Activated naive CD8-positive, alpha-beta T cell treated with anti-CD3 and anti-CD28 coated beads for 36 hours (primary cell): ENCODE measurements at places on chromosomes 4 and X.
A peak's percentile ranks its signal among the peaks of the same experiment; 100 is the strongest.

GRCh38 chrX:53094582-53094905 lies 602 bp downstream of the KANTR start:
- H3K27ac ChIP-seq, result peak overlapping the region; percentile 86
- H3K4me3 ChIP-seq, result peak overlapping the region; percentile 91
- peaks cover 16% of the 10 kb centered on the region for H3K4me1 ChIP-seq
- DNase-seq, result no peak

- no peak overlapping the region for H3K4me3 ChIP-seq
- peaks cover 22% of the 10 kb centered on the region for H3K4me1 ChIP-seq
- DNase-seq, result peak; percentile 26
Measured at GRCh38 chrX:40473460-40474204, 107.1 kb upstream of the ATP6AP2 start.

GRCh38 chrX:146189371-146189770 lies 371.7 kb downstream of the SLITRK2 start:
- DNase-seq, result no peak
- no peaks in the 10 kb centered on the region for H3K4me1 ChIP-seq
- no peak overlapping the region for H3K27ac ChIP-seq
- H3K36me3 ChIP-seq, result no peaks in the 10 kb centered on the region
- H3K27me3 ChIP-seq, result no peaks in the 10 kb centered on the region

- no peak overlapping the region for H3K4me3 ChIP-seq
- H3K4me1 ChIP-seq, result no peaks in the 10 kb centered on the region
- DNase-seq, result no peak
- H3K27me3 ChIP-seq, result peaks cover 6% of the 10 kb centered on the region
- H3K27ac ChIP-seq, result no peak overlapping the region
- peaks cover 2% of the 10 kb centered on the region for H3K36me3 ChIP-seq
Measured at GRCh38 chrX:86121916-86122315, 26.3 kb upstream of the DACH2 start.

DNA sequence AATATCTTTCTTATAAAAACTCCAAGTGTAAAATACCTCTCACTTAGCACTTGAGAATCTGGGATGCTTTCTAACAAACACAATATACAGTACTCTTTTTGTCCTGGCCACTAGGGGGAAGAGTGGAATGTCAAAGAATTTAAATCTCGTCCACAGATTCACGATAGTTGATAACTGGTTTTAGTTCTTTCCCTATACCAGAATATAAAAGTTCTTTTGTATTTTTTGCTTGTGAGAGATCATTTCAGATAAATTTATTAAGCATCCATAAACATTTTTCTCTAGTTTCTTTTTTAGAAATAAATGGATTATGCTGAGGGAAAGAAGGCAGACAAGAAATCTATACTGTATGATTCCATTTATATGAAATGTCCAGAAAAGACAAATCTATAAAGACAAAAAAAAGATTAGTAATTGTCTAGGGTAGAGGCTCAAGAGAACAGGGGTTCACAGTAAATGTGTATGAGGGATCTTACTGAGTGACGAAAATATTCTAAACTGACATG lies 50.4 kb downstream of the MGARP start:
- H3K27me3 ChIP-seq, result no peaks in the 10 kb centered on the region
- H3K36me3 ChIP-seq, result no peaks in the 10 kb centered on the region
- H3K4me1 ChIP-seq, result no peaks in the 10 kb centered on the region
- no peak overlapping the region for H3K27ac ChIP-seq
- H3K4me3 ChIP-seq, result no peak overlapping the region

GRCh38 chr4:40910706-40911105 lies 161.0 kb downstream of the NSUN7 start:
- no peak overlapping the region for H3K4me3 ChIP-seq
- H3K4me1 ChIP-seq, result peaks cover 26% of the 10 kb centered on the region
- no peaks in the 10 kb centered on the region for H3K27me3 ChIP-seq
- peaks cover 12% of the 10 kb centered on the region for H3K36me3 ChIP-seq
- peak overlapping the region; percentile 92 for H3K27ac ChIP-seq

DNA sequence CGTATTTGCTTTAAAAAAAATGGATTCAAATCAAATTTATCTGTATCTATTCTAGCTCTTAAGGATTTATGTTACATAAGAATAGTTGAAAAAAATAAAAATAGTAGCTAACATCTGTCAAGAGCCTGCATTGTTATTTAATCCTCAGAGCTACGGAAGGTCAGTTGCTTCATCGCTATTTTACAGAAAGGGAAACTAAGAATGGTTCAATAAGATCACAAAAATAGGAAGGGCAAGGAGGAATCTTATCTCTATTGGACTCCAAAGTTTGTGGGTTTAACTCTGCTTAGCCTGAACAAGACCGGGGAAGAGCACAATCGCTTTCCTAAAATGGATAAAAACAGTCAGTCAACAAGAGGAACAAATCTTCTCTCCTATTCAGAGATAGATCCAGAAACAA lies 270.2 kb upstream of the SMIM31 start:
- no peaks in the 10 kb centered on the region for H3K36me3 ChIP-seq
- no peak overlapping the region for H3K4me3 ChIP-seq
- no peak overlapping the region for H3K27ac ChIP-seq
- no peak for DNase-seq

GRCh38 chr4:107654694-107655093 lies 65.3 kb downstream of the PAPSS1 start:
- no peak for DNase-seq
- H3K4me1 ChIP-seq, result no peaks in the 10 kb centered on the region
- H3K27ac ChIP-seq, result no peak overlapping the region
- H3K27me3 ChIP-seq, result no peaks in the 10 kb centered on the region
- H3K36me3 ChIP-seq, result peaks cover 33% of the 10 kb centered on the region

GRCh38 chr4:25552580-25553271 lies 102.9 kb upstream of the SLC34A2 start:
- H3K36me3 ChIP-seq, result no peaks in the 10 kb centered on the region
- H3K27me3 ChIP-seq, result no peaks in the 10 kb centered on the region
- DNase-seq, result no peak
- H3K4me1 ChIP-seq, result no peaks in the 10 kb centered on the region

- no peaks in the 10 kb centered on the region for H3K4me1 ChIP-seq
- no peaks in the 10 kb centered on the region for H3K36me3 ChIP-seq
- H3K27ac ChIP-seq, result no peak overlapping the region
- no peak overlapping the region for H3K4me3 ChIP-seq
Measured at GRCh38 chr4:145453163-145453520, 28.5 kb upstream of the SMAD1 start.

GRCh38 chr4:168852933-168853713 lies 156.9 kb downstream of the CBR4 start:
- no peak overlapping the region for H3K27ac ChIP-seq
- peaks cover 10% of the 10 kb centered on the region for H3K27me3 ChIP-seq
- peaks cover 11% of the 10 kb centered on the region for H3K4me1 ChIP-seq
- H3K4me3 ChIP-seq, result no peak overlapping the region
- DNase-seq, result no peak
- H3K36me3 ChIP-seq, result no peaks in the 10 kb centered on the region

GRCh38 chr4:185359767-185360446 lies 35.8 kb downstream of the LRP2BP start:
- H3K4me1 ChIP-seq, result peaks cover 8% of the 10 kb centered on the region
- no peak overlapping the region for H3K27ac ChIP-seq
- H3K4me3 ChIP-seq, result no peak overlapping the region
- no peak for DNase-seq
- no peaks in the 10 kb centered on the region for H3K27me3 ChIP-seq

GRCh38 chr4:172750910-172751309 lies 417.7 kb upstream of the GALNT7 start:
- H3K36me3 ChIP-seq, result no peaks in the 10 kb centered on the region
- H3K27me3 ChIP-seq, result no peaks in the 10 kb centered on the region
- no peak overlapping the region for H3K4me3 ChIP-seq
- no peak overlapping the region for H3K27ac ChIP-seq

DNA sequence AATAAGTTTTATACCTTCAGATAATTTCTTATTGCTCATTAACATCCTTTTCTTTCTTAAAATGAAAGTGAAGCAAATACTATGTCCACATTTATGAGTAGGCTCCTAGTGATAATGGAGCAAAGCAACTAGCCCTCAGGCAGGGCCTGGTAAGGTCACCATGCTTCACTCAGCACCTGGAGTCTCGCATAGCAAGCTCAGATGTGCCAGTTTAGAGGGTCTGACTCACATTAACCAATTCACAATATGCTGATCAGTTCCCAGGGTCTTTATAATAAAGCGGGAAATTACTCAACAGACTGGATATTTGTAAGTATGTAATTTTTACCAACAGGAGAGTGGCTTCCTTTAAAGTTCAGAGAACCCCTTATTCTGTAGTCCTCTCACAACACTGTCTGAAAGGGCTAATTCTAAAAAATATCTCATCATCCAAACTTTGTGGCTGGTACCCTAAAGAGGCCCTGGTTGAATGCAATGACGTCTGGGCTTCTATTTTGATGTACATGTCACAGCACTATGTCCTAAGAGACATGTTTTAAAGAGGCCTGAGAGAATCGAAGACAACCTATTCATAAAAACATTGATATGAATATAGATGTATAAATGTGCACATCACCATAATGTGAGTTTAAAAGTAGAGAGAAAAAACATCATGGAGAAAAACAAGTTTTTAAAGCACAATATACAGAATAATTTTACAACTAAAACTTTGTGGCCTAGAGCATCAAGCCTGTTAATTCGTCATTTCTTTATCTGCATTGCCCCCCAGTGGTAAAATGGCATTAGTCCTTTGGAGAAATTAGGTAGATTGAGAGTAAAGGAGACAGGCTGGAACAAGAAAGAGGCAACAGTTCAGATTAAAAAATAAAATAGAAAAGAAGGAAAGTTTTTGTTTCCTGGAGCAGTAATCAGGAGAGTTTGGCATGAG lies 44.3 kb downstream of the IL21 start:
- peaks cover 29% of the 10 kb centered on the region for H3K4me1 ChIP-seq
- no peak overlapping the region for H3K4me3 ChIP-seq
- peak overlapping the region; percentile 66 for H3K27ac ChIP-seq

GRCh38 chrX:118988911-118989310 lies 14.5 kb downstream of the LONRF3 start:
- peaks cover 9% of the 10 kb centered on the region for H3K4me1 ChIP-seq
- peaks cover 36% of the 10 kb centered on the region for H3K36me3 ChIP-seq
- H3K4me3 ChIP-seq, result no peak overlapping the region
- no peak for DNase-seq
- no peak overlapping the region for H3K27ac ChIP-seq

- H3K4me1 ChIP-seq, result no peaks in the 10 kb centered on the region
- H3K36me3 ChIP-seq, result no peaks in the 10 kb centered on the region
- DNase-seq, result no peak
- no peak overlapping the region for H3K27ac ChIP-seq
- H3K27me3 ChIP-seq, result peaks cover 12% of the 10 kb centered on the region
- no peak overlapping the region for H3K4me3 ChIP-seq
Measured at GRCh38 chr4:140777386-140777785, 21.2 kb upstream of the TBC1D9 start.

DNA sequence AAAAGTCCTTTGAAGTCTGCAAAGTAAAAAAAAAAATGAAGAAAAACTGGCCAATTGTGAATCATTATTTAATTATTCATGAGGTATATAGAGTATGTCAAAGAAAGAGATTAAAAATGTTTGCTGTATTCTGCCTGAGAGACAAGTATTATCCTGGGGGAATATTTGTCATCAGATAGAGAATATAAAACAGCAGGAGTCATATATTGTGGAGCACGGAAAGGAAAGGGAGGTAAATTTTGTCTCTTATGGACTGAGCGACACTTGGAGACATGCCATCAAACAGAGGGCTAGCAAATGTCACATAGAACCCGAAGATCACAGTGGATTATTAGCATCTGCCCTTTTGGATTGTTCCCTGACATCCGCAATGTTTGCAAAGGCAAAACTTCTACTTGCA lies 39.2 kb upstream of the FAT1 start:
- H3K36me3 ChIP-seq, result no peaks in the 10 kb centered on the region
- no peak for DNase-seq
- H3K4me1 ChIP-seq, result no peaks in the 10 kb centered on the region
- H3K27me3 ChIP-seq, result no peaks in the 10 kb centered on the region

- H3K4me1 ChIP-seq, result peaks cover 3% of the 10 kb centered on the region
- H3K4me3 ChIP-seq, result no peak overlapping the region
- H3K36me3 ChIP-seq, result no peaks in the 10 kb centered on the region
- H3K27me3 ChIP-seq, result no peaks in the 10 kb centered on the region
Measured at GRCh38 chr4:183828839-183829238, 76.3 kb upstream of the STOX2 start.

DNA sequence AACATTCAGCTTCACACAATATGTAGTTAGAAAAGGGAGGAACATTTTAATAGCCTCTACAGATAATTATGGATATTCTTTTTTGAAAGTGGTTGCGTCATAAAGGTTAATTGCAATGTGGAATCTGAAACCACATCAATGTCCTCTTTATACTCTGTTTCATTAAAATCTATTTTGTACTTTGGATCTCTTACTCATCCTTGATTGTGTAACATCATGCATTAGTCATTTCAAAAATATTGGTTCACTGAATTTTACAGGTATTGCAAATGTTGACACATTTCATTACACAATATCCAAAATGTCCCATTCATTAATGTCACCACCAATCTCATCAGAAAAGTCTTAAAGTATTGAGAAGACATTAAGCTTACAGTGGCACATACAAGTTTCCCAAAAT lies 62.7 kb upstream of the USP9X start:
- H3K27me3 ChIP-seq, result no peaks in the 10 kb centered on the region
- no peaks in the 10 kb centered on the region for H3K4me1 ChIP-seq
- DNase-seq, result no peak
- no peaks in the 10 kb centered on the region for H3K36me3 ChIP-seq

DNA sequence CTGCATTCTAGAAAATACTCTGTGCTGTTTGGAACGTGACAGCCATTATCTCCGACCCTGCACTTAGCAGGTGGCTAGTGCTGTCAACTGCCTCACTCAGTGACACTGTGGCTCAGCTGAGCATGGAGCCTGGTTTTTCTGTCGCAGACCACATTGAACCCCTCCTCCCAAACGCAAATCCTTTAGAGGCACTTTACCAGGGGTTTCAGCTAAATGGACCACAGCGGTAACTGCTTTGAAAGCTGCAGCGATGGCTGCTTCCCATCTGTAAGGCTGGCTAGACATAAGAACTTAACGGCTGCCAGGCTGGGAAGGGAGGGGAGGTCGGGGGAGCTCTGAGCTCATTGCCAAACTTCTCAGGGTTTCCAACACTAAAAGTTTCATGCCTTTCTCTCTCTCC lies 8.1 kb downstream of the SLC34A2 start:
- no peak overlapping the region for H3K27ac ChIP-seq
- peaks cover 8% of the 10 kb centered on the region for H3K27me3 ChIP-seq
- H3K36me3 ChIP-seq, result no peaks in the 10 kb centered on the region
- no peak overlapping the region for H3K4me3 ChIP-seq
- H3K4me1 ChIP-seq, result no peaks in the 10 kb centered on the region

DNA sequence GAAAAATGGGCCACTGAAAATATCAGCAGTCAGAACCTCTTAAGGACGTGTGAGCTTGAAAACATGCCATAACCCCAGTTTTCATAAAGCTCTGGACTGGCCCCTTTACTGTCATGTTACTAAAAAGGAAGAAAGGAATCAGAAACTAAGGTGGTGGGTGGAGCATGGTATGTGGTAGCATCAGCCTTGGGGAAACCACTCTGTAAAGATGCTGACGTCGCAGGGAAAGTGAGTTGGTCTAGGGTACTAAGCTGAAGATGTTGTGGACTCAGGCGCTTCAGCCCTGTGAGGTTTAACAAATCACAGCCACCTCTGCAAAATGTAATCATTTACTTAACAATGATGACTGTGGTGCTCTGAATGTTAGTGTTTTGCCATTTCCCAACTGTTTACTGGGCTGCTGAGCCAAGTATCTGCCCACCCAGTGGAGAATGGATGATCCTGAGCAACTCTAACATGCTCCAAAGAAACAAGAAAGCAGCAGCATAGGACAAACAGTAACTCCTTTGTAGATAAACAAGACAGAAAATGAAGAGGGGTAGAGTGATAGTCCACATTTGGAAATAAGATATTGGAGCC lies 33.4 kb downstream of the C4orf54 start:
- peaks cover 12% of the 10 kb centered on the region for H3K27me3 ChIP-seq
- H3K36me3 ChIP-seq, result no peaks in the 10 kb centered on the region
- no peak overlapping the region for H3K4me3 ChIP-seq
- H3K4me1 ChIP-seq, result no peaks in the 10 kb centered on the region
- DNase-seq, result no peak
